ENCODE measurements at places on chromosomes 4 and X.

- no peak for DNase-seq
Measured at GRCh38 chr4:4836044-4836443, 23.4 kb upstream of the MSX1 start.

- peak; percentile 36 for DNase-seq
Measured at GRCh38 chr4:78774417-78774816, 1.7 kb upstream of the BMP2K start.

DNA sequence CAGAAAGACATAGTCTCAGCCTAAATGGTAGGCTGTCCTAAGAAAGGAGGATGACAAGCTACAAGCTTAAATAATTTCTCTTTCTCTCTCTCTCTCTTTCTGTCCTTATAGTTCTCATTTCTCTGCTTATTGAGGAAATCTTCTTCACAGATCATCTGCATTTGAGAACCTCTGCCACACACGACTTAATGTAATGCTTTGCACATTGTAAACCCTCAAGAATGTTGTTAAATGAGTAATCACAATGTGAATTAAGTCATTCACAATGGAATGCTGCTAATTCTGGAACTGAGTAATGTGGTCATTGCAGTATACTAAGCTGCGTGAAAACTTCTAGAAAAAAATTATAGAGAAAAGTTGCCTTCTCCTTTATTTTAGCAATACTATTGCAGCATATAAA lies 508.9 kb upstream of the FTHL17 start:
- no peak for DNase-seq

DNA sequence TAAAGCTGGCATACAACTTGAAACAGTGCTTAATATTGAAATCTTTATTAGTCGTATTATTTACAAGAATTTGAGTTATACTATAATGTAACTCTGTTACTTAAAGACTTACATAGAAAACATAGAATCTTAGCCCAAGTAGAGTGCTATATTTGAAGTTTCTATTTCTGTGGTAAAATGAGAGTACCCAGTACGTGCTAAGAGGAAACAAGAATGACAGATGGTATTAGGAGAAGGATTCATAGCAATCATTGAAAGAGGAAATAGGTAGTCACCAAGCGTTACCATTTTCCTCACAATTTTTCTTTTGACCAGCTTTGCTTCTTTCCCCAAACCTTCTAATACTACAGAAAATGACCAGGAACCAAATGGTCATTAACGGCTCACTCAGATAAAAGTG lies 412.1 kb upstream of the GRIA3 start:
- DNase-seq: no peak

DNA sequence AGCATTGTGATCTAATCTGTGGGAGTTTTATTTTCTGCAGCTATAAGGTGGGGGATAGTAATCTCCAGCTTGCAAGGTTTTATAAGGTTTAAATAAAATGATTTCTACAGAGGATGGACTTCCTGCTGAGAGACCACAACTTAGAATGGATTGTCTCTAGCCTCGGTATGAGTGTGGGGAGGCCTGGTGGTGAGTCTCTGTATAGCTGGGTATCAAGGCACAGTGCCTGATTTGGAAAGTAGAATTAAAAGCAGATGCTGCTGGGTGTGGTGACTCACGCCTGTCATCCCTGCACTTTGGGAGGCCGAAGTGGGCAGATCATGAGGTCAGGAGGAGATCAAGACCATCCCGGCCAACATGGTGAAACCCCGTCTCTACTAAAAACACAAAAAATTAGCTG lies 162.0 kb upstream of the GATB start:
- no peak for DNase-seq

- no peak for DNase-seq
Measured at GRCh38 chr4:68912807-68913206, 38.8 kb downstream of the UGT2A3 start.

GRCh38 chr4:24888475-24889344 lies 24.1 kb downstream of the CCDC149 start:
- no peak for DNase-seq

DNA sequence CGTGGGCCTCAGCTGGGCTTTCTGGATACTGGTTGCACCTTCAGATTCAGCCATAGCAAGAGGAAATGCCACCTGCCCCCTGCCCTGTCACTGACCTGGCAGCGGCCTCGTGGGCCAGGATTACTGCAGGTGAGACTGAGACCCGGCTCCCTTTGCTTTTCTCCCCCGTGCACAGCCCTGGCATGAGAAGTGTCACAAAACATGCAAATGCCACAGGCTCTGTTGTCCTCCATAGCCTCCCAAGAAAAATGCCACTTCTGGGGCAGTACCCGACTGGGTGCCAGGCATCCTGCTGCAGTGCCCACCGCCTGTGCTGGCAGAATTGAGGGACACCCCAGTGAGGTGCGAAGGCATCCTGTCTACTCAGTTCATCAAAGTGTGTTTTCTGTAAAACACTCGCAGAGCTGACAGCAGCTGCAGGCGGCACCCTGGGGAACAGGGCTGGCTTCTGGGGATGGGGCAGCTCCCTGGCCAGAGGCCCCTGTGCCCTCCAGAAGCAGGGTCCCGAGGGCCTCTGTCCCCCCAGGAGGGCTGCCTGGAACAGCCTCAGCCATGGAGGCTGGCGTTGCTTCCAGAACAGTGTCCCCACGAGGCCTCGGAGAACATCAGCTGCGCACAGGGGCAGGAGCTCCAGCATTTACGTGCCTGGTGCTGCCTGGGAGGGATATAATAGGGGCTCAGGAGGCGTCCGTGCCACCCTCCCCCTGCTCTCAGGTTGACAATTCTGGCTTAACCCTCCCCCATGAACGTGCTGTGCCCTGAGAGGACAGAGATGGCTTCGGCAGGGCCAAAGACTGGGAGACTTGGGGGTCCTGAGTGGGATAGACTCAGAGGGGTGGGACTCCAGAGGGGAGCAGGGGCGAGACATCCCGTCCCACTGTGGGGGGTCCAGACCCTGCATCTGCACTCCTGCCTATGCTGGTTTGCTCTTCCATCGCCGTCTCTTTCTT lies 99.5 kb upstream of the NKX1-1 start:
- DNase-seq: no peak

GRCh38 chr4:83931659-83932438 lies 395.9 kb downstream of the GPAT3 start:
- DNase-seq: no peak
